ENCODE measurements at places on chromosomes 3 and 15.

DNA sequence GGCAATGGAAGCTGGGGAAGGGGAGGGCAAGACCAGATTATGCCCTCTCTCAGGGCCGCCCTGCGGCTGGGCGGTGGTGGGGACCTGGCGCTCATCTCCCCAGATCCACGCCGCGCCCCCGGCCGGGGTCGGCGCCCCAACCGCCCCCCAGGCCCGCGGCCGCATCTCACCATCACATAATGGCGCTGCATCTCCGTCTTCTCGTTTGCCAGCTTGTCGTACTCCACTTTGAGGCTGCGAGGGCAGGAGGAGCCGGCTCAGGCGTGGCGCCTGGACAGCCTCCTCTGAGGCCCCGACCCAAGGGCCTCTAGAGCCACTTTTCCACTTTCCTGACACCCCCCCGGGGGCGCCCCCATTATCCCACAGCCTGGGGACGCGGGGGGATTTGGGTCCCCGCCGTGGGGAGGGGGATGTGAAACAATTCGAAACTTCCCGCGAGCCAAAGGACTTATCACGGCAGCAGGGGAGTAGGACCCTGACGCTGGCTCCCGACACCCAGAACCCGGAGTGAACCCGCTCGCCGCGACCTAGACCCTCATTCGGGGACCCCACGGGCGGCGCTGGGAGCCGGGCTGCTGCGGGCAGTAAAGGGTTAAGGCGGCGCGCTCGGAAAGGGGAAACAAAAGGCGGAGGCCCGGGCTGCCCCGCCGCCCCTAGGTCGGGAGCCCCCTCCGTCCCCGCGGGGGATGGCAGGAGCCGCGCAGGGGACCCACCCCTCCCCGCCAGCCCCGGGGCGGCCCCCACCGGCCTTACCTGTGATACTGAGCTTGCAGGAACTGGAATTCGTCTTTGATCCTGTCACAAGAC is 2.1 kb downstream of the TLE3 start:
- DNase-seq, result no peak

GRCh38 chr3:170107941-170108340 is 70.1 kb downstream of the GPR160 start:
- DNase-seq, result no peak

- no peak for DNase-seq
Observed at GRCh38 chr15:69223083-69223813, 62.8 kb downstream of the GLCE start.

GRCh38 chr3:64856106-64856505 is 168.3 kb upstream of the ADAMTS9 start:
- DNase-seq, result no peak

DNA sequence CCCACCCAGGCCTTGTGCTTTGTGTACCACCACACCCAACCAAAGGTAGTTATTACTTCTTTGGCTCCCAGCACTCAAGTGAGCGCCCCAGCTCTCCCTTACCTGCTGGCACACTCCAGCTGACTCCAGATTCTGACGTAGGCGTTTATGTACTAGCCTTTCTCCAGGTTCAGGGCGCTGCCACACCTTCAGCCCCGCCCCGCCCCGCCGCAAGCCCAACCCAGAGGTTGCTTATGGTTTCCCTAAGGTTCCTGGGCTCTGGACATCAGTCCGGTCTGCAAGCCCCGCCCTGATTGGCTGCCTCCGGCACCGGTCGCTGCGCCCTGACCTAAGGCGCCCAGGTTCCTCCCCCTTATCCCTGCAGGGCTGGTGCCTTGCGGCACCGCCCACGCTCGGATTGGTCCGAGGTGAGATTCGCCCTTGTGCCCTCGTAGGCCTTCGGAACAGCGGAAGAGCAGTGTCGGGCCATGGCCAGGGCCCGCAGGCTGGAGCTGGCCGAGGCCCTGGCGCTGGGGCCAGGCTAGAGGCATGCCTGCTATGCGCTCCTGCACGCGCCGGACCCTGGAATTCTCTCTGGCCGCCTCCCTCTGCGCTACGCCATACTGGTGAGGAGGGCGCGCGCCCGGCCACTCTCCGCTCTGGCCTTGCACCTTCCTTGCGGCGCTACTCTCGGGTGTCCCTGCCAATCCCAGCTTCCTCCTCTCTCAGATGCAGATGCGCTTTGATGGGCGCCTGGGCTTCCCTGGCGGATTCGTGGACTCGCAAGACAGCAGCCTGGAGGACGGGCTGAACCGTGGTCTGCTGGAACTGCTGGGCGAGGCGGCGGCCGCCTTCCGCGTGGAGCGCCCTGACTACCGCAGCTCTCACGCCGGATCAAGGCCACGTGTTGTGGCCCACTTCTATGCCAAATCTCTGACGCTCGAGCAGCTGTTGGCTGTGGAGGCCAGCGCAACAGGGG is 19.8 kb upstream of the NUDT16 start:
- DNase-seq, result no peak

DNA sequence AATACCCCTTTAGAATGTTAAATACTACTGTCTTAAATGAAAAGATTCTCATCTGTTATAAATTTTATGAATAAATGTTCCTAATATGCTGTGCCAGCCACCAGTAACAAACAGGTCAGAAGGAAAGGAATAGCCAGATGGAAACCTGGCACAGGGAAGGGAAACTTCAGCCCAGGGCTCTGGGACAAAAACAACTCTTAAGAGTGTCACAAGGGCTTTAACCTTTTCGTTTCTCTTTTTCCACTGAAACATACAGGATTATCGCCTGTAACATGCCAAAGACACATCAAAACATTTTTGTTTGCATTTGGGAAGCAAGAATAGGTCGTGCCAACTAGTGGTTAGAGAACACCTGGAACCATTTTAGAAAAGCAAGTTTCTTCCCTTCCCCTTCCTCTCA is 109.0 kb upstream of the NEDD4 start:
- DNase-seq, result no peak

Data from NCI-H1048 (cell line).